Head of caudate nucleus (tissue), 42 donors: ENCODE measurements at places on chromosomes 3 and 15.

- DNase-seq, result no peak
Observed at GRCh38 chr3:10213156-10213792, 35.0 kb upstream of the TATDN2 start.

GRCh38 chr15:66707310-66708082, 5.5 kb downstream of the SMAD6 start:
- peak; percentile 26 for DNase-seq

DNA sequence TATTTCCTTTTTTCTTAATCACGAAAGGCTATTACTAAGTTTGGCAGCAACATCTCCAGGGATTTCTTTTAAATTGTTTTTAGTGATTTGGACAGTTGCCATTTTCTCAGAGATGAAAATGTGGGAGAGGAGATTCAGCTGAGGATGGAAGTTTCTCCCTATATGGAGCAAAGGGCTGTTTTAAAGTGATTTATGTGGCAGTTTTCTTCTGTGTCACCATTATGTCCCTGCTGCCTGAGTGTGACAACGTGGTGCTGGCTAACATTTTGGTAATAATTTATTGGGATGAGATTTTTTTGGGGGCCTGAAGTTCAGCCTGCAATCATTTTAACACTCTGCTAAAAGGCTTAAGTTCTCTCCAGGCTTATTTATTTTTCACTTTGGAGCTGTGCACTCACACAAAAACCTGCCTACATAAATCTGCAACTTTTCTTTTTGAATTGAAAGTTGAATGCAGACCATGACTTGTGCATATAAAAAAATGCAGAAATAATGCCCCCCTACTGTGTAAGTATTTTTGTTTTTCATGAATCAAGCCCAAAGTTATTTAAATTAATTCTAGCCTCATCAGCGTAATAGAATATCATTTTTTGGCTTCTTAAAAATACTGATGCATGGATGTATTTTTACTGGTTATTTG, 210.9 kb downstream of the ZIC1 start:
- DNase-seq, result no peak

GRCh38 chr3:149332771-149333170, 665 bp downstream of the TM4SF18 start:
- no peak for DNase-seq

DNA sequence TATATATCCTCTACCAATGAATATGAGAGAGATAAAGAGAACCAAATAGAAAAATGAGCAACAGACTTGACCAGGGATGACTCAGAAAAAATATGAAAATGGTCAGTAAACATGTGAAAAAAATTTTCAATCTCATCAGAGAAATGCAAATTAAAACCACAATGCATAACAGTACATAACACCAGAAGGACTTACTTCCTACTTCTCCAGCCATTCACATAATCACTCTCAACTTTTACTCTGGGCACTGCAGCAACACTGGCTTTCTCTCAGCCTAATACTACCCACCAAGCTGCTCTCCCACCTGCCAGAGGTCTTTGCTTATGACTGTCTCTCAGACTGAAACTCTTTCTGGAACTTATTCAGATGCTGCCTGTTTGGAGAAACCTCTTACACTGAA, 49.4 kb downstream of the DPH6 start:
- no peak for DNase-seq

GRCh38 chr3:29271475-29271874, 9.4 kb upstream of the RBMS3 start:
- DNase-seq, result no peak

GRCh38 chr15:29695489-29696167, 126.6 kb downstream of the TJP1 start:
- peak; percentile 16 for DNase-seq

- no peak for DNase-seq
Observed at GRCh38 chr3:174776636-174777035, 82.5 kb upstream of the NAALADL2 start.

- no peak for DNase-seq
Observed at GRCh38 chr3:125037498-125038150, 18.2 kb downstream of the HEG1 start.

DNA sequence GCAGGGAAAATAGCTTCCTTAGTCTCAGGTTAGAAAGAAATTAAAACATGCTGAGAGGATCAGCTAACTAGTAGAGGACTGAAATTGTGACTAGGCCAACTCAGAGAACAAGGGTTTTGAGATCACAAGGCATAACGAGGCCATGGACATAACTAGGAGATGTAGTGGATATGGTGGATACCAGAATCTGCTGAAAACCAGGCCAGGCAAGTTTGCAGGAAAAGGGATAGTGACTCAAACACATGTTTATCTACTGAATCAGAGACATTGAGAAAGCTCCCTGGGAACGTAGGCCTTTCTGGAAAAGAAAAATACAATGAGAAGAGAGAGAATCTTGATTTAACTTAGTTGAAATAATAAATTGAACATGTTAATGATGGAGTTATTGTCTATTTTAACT, 326.5 kb upstream of the GBE1 start:
- DNase-seq, result no peak

GRCh38 chr15:69493406-69493805, 40.8 kb downstream of the RPLP1 start:
- no peak for DNase-seq

- DNase-seq, result no peak
Observed at GRCh38 chr3:134397755-134398154, 23.5 kb upstream of the AMOTL2 start.

- no peak for DNase-seq
Observed at GRCh38 chr3:29463304-29463703, 182.4 kb downstream of the RBMS3 start.

DNA sequence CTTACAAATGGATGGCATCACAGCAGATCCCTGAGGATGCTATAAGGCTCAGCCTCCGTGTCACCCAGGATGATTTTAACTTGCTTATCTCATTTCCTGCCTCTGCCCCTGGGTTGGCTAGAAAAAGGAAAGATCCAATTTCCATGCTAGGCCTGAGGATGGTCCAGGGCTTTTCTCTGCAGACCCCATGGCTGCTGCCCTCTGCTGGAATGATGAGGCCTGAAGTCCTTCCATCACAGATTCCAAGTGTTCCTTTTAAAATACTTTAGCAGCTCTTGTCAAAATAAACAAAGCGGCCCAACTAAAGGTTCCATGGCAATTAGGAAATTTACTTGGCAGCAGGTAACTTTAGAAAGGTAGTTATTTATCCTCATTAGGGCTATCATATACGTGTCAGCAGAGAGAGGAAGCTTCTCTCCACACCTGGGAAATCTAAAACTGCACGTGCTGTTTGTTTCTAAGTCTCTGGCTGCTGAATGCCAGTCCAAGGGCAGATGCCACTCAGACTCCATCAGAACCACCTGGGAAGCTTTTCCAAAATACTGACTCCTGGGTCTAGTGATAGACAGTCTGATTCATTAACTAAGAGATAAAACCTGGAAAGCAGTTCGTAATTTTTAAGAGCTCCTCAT, 401.9 kb upstream of the IL12A start:
- DNase-seq, result peak; percentile 14

GRCh38 chr3:15050405-15051092, 14.6 kb downstream of the MRPS25 start:
- DNase-seq, result no peak

GRCh38 chr15:62455441-62455921, 290.4 kb upstream of the C2CD4B start:
- no peak for DNase-seq

DNA sequence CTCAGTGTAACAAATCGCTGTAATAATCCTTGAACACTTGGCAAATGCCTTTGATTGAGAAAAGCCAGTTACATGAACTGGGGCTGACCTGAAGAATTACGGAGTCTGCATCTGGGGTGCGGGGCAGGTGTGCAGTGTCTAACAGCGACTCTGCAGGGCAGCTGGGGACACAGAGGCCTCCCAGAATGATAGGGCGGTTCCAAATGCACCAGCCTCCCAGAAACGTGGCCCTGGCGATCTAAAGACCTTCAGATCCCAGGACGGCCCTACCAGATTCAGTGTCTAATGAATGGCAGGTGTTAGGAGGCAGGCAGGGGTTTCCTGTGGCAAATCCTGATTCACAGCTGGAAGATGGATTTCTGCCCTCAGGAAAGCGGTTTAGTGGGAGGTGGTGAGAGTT, 100.5 kb upstream of the RGMA start:
- no peak for DNase-seq

DNA sequence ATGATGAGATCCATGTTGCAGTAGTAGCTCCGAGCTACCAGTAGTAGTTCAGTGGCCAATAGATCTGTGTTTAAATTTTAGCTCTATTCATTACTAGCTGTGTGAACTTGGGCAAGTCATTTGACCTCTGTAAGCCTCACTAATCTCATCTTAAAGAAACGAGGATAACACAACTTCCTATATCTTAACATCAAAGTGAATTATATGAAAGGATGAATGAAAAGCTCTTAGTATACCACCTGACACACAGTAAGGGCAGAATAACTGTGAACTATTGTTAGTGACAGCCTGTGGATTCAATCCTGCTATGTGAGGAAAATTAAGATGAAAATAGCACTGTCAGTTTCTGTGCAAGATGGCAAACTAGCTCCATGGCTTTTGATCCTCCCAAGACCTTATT, 114.5 kb upstream of the PHLDB2 start:
- DNase-seq, result no peak

GRCh38 chr15:78382114-78382880, 42.1 kb downstream of the CRABP1 start:
- no peak for DNase-seq

- no peak for DNase-seq
Observed at GRCh38 chr3:117192888-117193287, 483.3 kb downstream of the TUSC7 start.

- DNase-seq, result no peak
Observed at GRCh38 chr15:85010071-85010385, 28.4 kb downstream of the PDE8A start.

- no peak for DNase-seq
Observed at GRCh38 chr3:137992592-137992991, 17.4 kb upstream of the CLDN18 start.

GRCh38 chr15:66110864-66111263, 142.7 kb downstream of the MEGF11 start:
- DNase-seq, result no peak

DNA sequence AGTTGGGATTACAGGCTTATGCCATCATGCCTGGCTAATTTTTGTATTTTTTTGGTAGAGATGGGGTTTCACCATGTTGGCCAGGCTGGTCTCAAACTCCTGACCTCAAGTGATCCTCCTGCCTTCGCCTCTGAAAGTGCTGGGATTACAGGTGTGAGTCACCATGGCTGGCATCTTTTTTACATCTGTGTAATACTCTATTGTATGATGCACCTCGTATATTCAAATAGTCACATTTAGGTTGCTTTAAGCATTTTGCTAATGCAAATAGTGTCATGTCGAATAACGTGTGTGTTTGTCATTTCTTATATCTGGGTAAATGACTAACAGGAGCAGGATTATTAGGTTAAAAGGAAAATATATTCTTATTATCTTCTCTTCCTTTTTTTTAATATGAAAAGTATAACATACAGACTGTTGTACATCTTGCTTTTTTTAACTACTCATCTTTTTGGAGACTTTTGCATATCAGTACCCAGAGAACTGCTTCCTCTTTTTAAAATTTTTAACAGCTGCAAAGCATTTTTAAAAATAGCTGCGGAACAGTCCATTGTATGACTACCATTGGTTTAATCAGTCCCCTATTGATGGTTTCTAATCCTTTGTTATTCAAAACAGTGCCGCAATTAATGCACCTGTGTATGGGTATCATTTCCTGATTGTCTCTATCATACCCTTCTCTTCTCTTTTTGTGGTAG, 13.4 kb downstream of the SCAMP5 start:
- no peak for DNase-seq

DNA sequence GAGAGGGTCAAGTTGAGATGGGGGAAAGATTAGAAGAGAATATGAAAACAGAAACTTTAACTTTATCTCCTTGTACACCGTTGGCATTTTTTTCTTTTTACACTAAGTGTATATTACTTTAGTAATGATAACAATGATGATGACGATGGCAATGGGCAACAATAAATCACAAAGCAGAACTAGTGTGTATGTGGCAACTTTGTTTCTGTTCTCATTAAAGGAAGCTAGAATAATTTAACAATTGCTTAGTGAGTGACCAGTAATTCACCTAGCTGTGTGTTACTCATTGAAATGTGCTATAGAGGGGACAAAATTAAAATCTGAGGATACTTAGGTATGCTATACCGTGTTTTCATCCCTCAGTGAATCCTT, 318.5 kb upstream of the TBL1XR1 start:
- DNase-seq, result no peak

DNA sequence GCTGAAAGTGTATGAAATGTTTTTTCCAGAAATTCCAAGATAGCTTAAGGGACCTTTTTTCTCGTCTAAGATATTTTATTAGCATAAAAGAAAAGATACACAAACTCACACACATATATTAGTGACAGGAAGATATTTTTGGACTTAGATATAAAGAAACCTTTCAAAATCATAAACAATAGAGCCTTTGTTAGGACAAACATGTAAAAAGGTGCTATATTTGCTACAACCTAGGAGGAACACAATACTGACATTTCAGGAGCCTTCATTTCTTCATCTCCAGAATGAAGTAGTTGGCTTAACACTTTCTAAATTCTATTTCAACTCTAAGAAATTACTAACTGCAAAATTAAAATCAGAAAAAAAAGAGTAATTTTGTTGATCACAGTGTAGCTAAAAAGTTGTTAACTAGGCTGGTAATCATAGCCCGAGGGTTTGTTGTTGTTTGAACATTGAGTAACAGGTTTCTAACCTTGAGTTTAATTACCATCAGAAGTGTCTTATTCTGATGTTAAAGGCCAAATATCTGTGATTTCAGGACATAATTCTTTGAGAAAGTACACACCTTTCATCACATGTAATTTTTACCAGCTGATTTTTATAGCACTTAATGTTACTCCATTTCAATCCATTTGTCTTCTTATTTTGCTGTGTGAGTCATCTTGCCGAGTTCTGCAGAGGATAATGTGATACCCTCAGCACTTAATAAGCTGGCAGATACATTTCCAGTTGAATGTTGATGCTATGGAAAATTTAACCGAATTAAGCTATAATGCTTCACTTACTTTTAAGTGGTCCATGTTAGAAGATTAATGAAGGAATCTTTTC, 97.3 kb downstream of the MBNL1 start:
- no peak for DNase-seq

GRCh38 chr3:170159459-170159858, 22.1 kb downstream of the PHC3 start:
- DNase-seq, result no peak

DNA sequence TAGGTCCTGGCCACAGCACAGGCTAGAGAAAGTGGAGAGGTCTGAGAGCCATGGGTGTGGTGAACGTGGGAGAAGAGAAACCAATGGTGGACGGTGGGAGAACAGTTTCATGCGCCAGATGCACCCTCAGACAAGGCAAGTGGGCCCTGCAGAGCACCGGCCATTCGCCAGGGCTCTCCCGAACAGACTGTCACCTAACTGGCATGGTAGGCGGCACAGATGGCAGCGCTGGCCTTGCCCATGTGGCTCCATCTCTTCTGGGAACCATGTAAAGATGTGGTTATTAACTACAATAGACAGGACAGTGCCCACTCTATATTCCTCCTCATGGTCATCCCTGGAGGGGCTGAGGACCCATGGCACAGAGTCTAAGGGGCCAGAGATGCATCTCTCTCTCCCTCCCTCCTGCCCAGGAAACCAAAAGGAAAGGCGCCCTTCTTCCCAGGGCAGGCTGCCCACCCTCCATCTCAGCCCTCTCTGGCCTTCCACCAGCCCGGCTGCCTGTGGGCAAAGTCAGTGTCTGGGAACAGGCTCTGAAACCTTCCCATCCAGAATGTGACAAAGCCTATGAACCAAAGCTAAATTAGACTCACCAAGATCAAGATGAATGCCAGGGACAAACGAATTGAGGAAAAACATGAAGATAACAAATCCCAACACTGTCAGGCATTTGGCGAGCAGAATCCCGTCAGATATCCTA, 147.8 kb downstream of the OCA2 start:
- no peak for DNase-seq
